Dorsolateral prefrontal cortex (tissue), 122 donors: ENCODE measurements at places on chromosomes 7 and 10. TPM values are rescaled to one million over a fixed set of nuclear protein-coding genes. Genes with fewer than 3 reads are reported as not detected.

- DNase-seq: no peak
These were observed 794.7 kb downstream of the IPMK start for GRCh38 chr10:57472823-57473619.

DNA sequence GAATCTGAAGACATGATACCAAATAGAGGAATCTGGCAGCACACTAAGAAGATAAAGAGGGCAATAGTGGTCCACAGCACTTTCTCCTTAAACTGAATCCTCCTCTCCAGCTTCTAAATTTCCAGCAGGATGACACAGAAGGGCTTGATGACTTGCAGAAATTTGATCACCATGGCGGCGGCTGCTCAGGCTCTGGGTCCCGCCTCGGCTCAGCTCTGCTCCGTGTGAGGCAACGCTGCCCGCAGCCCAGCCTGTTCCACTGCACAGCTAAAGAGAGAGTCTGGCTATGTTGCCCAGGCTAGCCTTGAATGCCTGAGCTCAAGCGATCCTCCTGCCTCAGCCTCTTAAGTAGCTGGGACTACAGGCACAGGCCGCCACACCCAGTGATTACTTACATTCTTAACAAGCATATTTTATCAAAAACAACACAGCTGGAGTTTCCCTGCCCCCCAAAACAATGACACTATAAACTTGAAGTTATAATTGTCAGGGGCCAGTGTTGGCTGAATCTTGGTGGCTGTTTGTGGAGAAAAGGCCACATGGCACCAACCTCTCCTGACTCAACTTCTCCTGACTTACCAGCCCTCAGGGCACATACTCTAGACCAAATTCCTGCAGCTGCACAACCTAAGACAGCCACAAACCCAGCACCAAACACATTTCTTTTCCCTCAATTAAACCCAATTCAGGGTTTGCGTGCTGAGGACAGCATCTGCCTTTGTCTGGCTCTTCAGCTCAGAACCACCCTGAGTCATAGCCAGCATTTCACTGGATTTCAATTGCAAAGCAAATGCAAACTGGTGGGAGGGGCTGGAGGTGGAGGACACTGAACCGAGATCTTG is 11.6 kb upstream of the TNPO3 start:
- DNase-seq: no peak

The PRPS1L1 gene
- not detected for total RNA-seq

DNA sequence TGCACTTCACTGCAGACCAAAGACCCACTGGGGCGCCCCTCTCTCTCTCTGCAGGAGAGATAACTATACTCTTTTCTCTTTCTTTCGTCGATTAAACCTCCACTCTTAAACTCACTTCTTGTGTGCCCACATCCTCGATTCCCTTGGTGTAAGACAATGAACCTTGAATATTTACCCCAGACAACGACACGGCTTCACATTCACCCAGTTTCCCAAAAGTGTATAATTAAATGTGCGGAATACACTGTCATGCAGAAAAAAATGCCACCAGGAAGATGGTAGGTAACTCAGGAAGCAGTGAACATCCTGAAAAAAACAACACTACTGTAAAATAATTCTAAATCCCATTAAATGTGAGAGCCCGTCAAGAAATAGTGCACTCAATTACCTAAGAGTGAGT is 882.2 kb downstream of the TYW1 start:
- no peak for DNase-seq

The CCZ1B gene
- total RNA-seq: 83.5 TPM

DNA sequence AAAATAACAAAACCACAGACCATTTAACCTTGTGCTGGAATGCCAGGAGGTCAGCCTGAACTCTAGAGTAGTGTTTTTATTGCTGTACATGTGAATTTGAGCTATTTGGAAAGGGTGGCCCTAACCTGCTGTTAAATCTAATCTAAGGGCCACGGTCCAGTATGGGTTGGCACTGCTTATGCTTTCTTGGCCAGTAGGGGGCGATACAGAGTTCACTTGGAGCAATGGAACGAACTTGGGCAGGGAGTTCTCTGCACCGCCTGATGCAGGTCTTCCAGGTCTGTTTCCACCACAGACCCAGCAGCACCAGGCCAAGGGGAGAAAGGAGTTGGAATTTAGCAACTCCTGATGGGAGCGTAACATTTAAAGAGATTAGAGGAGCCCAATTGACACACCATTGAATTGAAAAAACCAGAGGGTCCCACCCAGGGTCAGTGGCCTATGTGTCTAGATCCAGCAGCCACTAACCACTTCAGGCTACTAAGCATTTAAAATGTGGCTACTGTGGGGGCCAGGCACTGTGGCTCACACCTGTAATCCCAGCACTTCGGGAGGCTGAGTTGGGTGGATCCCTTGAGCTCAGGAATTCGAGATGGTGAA is 75.7 kb upstream of the EFCAB10 start:
- DNase-seq: no peak

DNA sequence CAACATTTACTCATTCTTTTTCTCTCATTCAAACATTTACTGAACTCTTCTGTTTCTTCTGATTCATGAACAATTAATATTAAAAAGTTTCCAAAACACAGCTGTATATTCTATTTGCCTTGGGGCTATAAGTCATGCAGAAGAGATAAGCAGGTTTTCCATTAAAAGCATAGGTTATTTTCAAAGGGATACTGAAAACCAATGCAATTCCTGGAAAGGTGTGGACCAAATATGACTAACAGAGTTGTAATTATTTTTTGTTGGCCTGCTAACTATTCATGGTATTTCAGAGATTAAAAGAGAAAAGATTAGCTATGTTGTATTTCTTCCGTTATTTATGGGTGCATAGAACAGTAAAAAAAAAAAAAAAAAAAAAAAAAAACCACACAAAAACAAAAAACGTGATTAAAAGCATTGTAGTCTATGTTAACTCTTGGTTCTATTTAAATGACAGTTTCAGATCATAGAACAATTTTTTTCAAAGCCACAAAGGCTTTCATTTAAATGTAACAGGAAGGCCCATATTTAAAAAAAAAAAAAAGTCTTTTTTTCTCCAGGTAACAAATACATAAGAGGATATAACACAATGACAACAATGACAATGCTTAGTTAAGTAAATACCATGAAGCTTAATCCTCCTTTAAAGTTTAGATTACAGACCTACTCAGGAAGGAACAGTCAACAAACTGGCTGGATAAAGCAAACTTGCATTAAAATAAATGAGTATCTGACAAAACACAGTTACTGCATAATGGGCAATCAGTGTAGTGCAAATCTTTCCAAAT is 1042.9 kb downstream of the GATA3 start:
- DNase-seq: no peak

- no peak for DNase-seq
These were observed 19.4 kb upstream of the EPHB6 start for GRCh38 chr7:142835487-142835886.
